Stimulated activated CD4-positive, alpha-beta T cell treated with anti-CD3 and anti-CD28 coated beads, Interleukin-1b, Interleukin-23, amount 100 ng/mL, for 48 hours (primary cell): ENCODE measurements at places on chromosomes 7 and 10.
A peak's percentile ranks its signal among the peaks of the same experiment; 100 is the strongest.

- no peak for DNase-seq
These were observed 450.6 kb upstream of the SORCS1 start for GRCh38 chr10:107614939-107615685.

DNA sequence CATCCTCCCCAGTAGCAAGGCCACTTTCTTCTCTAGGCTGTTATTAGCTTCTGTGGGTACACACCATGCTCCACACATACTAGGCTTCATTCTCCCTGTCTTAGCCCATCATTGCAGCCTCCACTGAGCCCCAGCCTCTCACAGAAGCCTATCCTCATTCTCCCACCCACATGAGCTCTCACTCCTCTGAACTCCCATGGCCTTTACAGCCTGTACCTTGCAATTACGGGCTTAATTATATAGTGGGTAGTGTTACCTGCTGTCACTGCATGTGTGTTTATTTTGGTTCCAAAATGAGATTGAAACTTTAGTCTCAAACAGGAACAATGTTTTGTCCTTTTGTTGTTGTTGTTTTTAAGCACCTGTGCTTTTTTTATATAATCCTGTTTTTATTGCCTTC lies 460.0 kb downstream of the KCNMA1 start:
- no peak for DNase-seq

DNA sequence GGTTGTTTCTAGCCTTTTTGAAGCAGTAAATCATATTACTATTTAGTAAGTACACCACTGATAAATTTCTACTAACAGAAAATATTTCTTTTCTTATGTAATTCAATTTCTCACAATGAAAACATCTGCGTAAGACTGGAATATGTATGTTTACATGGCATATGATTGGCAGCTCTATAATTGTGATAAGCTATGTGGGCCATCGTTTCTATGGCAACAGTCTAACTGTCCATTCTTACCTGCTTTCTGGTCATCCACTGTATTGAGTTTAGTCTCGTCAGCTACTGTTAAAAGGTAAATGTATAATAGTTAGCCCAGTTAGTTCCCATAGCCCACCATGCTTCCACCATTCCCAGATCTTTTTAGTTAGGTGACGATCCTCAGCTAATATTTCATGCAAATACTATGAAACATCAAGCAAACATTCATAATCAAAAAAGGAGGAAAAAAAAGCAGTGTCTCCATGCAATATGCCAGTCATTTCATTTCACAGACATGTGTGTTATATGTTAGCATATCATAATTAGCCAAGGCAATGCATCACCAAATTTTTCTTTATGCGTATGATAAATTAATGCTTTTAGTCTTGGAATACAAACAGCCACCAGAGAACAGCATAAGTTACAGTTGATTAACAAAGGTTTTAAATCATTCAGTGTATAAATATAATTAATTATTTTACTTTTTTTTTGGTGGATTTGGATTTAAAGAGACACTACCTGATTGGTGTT lies 479.0 kb downstream of the PARD3 start:
- DNase-seq = no peak

- no peak for DNase-seq
These were observed 27.7 kb downstream of the IQCE start for GRCh38 chr7:2586326-2587020.

GRCh38 chr7:143147070-143147469 lies 15.2 kb downstream of the PIP start:
- no peak for DNase-seq

DNA sequence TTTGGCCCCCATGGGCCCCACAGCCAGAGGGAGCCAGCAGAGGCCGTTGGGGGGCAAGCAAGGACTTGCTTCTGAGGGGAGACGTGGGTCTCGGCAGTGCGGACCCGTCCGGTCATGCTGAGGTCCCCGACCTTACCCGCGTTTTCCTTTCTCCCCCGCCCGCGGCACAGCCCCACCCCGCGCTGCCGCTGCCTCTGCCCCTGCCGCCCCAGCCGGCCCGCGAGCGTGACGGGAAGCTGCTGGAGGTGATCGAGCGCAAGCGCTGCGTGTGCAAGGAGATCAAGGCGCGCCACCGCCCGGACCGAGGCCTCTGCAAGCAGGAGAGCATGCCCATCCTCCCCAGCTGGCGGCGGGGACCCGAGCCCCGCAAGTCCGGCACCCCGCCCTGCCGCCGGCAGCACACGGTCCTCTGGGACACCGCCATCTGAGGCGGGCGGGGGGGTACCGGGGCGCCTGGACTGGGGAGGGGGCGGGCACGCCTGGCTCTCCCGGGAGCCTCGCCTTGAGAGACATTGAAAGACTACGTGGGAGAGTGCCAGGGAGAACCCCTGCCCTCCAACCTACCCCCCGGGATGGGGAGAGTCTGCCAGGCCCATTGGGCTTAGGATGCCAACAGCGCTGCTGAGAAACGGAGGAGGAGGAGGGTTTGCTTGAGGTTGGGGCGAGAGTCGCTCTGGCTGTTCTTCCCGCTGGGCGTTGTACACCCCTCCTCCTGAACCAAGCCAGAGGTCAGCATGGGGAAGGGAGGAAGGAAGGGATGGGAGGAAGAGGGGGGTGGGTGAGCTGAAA lies 9.9 kb downstream of the NYAP1 start:
- peak; percentile 62 for DNase-seq

DNA sequence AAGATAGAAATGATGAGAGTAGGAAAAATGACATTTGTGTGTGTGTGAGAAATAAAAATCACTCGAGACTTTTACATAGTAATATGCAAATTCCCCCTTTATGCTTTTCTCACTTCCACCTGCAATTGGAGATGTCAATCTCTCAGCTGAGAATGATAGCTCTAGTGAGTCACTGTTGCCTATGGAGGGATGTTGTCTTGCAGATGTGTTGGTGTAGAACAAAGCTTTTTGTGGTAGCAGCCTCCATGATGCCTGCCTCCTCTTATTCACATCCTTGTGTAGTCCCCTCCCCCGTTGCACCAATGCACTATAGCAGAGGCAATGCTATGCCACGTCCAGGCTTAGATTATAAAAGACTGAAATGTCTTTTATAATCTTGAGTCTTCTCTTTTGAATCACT lies 33.8 kb downstream of the SPAG6 start:
- peak; percentile 71 for DNase-seq

DNA sequence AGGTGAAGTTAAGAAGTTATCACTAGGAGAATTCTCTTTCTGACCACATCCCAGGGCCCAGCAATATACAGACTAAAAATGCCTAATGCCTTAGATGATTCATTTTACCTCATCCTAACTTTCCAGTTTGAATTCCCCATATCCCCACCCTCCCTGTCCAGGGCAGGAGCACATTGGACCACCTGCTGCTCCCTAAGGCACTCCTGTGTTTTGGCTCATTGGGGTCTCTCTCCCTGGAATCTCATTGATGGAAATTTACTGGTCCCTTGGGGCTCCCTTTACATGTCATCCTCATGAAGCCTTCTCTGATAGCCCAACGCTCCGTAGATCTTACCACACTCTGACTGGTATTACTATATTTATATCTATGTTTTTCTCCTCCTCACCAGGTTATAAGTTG lies 2.7 kb downstream of the IL2RA start:
- no peak for DNase-seq

- no peak for DNase-seq
These were observed 6.8 kb upstream of the GATA3 start for GRCh38 chr10:8047452-8048280.
